ENCODE measurements at places on chromosomes 16 and 17.

DNA sequence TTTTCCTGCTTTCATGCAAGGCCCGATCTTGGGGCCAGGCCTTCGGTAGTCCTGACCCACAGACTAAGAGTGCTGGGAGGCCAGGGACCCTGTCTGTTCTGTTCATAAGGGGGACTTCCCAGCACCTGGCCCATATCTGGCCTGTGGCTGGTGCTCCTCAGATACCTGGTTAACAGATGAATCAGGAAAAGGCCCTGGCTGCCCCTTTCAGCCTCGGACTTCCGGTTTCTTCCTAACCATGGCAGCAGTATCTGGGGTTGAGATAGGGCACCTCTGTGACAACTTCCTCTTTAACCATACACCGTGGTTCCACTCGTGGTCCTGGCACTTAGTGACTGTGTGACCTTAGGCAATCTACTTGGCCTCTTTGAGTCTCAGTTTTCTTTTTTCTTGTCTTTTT, 18.4 kb downstream of the PLCG2 start:
- DNase-seq = no peak

- DNase-seq = no peak
Observed at GRCh38 chr17:45405250-45406086, 27.2 kb downstream of the ARHGAP27 start.

DNA sequence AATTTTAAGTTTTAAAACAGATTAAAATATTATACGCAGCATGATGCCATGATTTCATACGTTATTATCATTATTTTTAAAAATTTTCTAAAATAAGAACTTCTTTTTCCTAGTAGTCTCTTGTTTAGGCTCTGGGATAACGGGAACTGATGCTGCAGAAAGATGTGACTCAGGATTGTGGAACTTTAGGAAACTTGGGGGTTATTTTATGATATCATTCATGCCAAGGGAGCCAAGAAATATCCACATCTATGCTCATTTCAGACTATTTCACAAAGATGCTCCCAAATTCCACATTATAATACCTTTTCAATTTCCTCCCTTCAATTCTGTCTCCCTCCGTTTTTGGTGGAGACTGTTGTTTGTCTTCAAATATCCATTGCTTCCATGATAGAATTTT, 236.4 kb downstream of the HS3ST3A1 start:
- DNase-seq = no peak

- DNase-seq = no peak
Observed at GRCh38 chr17:79777120-79777893, 641 bp upstream of the CBX2 start.

GRCh38 chr17:64694207-64694606, 32.1 kb upstream of the SMURF2 start:
- no peak for DNase-seq

GRCh38 chr16:57084996-57085395, 7.4 kb upstream of the CPNE2 start:
- DNase-seq = no peak

- no peak for DNase-seq
Observed at GRCh38 chr17:82751171-82751570, 694 bp upstream of the TBCD start.

DNA sequence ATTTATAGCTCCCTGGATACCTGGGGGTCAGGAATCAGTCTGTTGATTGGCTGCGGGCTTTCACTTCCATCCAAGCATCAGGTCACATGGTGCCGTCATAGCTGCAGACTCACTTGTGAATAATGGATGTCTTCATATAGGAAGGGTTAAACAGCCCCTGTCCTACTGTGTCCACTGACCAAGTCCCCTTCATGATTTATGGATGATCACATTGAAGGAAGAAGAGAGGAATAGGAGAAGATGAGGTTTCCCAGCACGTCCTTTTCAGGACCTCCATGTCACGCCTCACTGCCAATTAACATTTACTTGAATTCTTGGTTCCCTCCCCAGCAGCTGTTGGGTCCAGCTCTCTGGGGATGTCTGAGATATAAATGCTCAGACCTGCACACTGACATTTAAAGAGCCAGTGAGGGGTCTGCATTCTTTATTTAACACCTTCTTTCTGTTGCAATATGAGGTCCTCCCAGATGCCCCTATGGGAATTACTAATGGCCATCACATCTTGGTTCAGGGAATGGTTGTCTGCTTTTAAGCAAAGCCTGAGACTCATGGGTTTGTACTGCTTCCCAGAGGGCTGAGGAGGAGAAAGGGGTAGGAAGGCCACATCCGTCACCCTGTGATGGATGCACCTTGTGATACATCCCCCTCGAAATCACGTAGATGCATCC, 230.6 kb upstream of the HSBP1 start:
- DNase-seq = no peak

- no peak for DNase-seq
Observed at GRCh38 chr17:41775394-41776226, 10.9 kb downstream of the JUP start.

GRCh38 chr17:2174468-2175293, 119.8 kb downstream of the HIC1 start:
- DNase-seq = no peak

DNA sequence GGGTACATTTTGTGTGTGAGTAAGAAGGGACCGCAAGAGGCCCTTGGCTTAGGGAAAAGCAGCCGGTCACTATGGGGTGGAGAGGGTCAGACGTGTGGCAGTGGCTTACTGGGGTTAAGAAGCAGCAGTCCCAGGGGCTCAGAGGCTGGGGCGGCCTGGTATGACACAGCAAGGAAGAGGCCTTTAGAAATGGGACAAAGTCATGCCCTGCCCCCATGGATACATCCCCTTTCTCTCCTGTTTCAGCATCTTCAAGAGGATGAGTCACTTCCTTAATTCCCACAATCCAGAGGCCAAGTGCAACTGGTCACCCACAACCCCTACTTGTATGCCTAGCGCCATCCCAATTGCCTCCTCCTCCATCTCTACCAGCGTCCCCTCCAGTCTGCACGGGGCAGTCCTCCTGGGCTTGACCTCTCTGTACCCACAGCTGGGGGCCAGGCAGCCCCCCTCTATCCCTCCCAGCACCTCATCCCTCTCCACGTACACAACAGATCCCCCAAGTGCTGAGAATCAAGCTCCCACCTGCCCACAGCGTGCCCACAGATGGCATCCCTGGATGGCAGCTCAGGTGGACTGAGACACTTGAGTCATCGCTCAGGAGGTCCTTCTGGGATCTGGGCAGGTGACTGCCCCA, 6.9 kb upstream of the EFTUD2 start:
- DNase-seq = no peak

GRCh38 chr17:76437467-76438402, 15.2 kb downstream of the UBE2O start:
- DNase-seq = no peak

DNA sequence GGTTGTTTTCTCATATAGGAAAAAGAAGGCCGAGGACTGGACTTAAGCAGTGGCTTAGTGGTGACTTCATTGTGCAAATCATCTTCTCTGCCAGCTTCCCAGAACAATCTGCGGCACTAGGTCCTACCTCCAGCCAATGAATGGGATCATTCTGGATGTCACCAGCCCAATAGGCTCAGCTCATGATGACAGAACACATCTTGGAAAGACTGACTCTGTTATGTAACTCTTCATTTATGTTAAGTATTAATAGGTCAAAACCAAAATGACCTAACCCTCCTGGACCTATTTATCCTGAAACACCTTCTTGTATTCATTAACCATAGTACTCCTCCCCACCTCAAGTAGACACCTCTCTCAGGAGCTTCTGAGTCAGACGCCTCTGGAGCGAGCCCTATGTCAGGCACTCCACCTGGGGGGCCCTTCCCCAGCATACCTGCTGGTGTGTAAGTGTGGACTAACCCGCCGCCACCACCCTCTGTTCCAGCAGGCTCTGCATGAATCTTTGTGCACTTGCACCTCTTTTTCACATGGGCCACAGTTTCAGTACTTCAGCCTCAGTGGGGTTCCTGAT, 7.2 kb downstream of the ARL2BP start:
- no peak for DNase-seq

- no peak for DNase-seq
Observed at GRCh38 chr17:28347261-28347891, 10.0 kb downstream of the POLDIP2 start.

DNA sequence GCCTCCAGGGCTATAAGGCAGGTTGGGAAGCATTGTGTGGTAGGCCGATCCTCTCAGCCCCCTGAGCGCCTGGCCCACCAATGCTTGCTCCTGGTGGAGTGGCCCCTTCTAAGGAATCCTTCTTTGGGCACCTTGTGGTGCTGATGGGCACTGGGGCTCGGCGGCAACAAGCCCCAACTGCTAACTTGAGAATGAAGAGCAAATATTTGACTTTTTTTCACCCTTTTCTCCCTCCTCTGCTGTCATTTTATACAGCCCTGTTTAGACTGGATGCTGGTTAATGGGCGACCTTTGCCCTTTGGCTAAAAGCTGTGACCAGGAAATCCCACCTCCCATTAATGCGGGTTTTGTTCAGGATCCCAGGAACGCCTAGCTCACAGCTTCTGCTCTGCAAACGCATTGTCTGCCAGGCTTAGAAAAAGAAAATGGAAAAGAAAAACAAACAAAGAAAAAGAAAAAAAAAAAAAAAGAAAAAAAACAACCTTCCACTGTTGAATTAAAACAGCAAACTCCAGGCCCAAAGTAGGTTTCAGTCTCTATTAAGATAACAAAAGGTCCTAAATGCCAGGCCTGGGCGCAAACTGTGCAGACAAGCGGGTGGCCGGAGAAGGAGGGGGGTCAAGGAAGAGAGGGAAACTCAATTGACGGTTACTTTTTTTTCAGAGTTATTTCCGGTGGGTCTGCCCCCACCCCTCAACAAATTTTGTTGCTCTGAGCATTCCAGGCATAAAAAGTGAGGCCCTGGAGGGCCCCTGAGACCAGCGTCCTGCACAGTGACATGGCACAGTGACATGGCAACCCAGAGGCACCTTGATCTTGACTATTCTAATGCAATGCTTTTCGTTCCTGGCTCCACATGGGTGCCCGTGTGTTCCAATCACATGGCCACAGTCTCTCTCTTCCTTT, 301.4 kb downstream of the MAF start:
- DNase-seq = no peak

DNA sequence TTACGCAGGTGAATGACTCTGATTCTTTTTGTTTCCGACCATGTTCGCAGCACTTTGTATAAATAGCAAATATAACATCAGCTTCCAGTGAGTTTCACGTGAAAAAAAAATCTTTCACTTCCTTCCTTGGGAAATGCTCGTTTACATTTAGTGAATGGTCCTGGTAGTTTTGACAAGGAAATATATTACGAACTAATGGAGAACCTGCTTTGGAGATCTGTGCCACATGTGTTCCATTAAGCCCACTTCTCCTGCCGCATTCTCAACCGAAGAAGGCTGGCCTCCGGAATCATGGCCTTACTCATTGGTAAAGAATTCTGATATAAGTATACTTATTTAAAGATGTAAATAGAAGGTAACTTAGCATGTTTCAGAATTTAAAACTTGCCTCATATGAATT, 3.6 kb downstream of the CRAMP1 start:
- DNase-seq = no peak

DNA sequence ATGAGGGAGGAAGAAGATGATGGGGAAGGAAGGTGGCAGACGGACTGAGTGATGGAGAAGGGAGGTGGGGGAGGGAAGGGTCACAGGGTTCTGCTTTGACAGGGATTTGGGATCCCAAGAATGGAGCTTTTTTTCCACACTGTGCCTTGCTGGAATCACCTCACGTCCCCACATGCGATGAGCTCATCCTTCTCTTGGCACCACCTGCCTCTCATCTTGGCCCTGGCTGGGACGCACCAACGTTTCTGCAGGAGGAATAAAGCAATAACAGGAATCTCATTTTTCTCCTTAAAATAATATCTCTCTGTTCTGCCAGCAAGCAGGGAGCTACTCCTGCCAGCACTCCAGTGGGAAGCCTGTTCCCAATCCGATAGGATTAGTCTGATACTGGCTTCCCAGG, 47.8 kb downstream of the MEOX1 start:
- DNase-seq = no peak

DNA sequence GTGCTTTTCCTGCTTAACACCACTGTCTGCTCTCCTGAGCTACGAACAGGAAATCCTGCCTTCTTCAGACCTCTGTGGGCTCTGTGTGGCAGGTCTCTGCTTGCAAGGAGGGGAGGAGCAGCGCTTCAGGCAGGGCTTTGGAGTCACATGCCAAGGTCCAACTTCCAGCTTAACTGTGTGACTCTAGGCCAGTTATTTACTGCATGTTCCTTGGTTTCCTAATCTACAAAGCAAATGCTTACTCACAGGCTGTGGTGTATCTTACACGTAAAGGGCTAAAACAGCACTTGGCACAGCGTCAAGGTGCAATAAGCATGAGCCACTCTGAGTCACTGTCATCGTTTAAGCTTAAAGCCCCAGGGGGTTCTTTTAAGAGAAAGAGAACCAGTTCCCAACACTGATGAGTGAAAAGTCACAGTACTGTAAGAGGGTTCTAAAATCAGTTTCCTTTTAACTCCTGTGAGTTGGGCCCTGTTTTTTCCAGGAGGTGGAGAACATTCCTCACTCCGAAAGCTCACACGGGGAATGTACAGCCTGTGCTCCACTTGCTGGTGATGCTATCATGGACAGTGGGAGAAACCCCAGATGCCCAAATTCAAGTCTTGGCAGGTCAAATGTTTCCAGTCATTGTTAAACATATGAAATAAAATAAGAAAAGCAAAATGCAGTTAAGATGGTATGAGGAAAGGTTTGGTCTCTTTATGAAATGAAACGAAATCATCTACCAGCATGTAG, 54.1 kb upstream of the BCAR1 start:
- DNase-seq = no peak

DNA sequence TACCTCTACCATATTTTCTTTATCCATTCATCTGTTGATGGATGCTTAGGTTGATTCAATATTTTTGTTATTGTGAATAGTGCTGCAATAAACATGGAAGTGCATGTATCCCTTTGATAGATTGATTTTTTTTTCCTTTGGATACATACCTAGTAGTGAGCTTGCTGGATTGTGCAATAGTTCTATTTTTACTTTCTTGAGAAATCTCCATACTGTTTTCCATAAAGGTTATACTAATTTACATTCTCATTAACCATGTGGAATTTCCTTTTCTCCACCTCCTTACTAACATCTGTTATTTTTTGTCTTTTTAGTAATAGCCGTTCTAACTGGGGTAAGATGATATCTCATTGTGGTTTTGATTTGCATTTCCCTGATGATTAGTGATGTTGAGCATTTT, 124.6 kb upstream of the TOX3 start:
- DNase-seq = no peak

DNA sequence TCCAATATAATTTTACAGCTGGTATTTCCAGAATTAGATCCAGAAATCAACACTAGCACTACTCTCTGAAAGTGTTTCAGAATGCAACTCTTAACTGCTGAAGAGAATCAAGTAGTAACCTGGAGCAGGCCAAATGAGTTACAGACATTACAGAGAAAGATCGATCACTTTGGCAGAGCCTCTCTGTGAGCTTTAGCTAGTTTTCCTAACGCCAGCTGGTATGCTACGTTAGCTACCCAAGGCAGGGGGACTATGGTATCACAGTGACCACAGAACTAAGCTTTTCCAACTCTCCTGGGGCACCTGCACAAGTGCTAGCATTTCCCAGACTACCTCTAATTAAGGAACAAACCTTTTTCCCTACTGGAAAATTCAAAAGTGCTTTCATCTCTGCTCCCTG, 30.4 kb downstream of the TRAF4 start:
- no peak for DNase-seq

- no peak for DNase-seq
Observed at GRCh38 chr17:43986225-43986981, 18.0 kb upstream of the NAGS start.

GRCh38 chr17:9676820-9677310, 31.5 kb downstream of the USP43 start:
- DNase-seq = peak; percentile 8

All from T-helper 2 cell (primary cell).